ENCODE measurements at places on chromosomes 13 and 19.

GRCh38 chr19:31498781-31499180 is 149.5 kb upstream of the TSHZ3 start:
- DNase-seq: no peak

GRCh38 chr19:29170554-29170953 is 42.4 kb downstream of the UQCRFS1 start:
- DNase-seq: no peak

- DNase-seq: no peak
Observed at GRCh38 chr13:35292329-35292728, 184.2 kb downstream of the MAB21L1 start.

DNA sequence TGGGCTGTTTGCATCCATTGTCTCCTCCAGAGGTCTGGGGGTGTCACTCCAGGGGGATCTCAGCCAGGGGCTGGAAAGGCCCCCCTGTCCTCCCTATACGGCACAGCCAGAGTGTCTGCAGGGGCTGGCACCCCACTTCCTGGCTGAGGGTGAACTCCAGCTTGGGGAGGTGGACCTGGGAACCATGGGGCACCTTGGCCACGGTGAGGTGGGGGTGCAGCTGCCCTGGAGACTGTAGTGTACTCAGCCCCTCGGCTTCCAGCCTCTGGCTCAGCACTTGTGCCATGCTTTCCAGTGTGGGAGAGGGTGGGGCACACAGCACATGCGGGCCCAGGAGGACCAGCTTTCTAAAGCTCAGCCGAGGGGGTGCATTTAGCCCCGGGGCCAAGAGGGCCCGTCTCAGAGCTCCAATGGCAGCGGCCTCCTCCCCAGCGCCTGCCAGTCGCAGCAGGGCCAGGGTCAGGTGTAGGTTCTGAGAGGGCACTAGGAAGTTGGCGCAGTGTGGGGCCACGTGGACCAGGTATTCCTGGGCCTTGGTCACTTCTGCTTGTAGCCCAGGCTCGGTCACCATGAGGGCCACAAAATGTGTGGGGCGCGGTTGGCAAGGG is 1.4 kb downstream of the LENG9 start:
- DNase-seq: no peak

DNA sequence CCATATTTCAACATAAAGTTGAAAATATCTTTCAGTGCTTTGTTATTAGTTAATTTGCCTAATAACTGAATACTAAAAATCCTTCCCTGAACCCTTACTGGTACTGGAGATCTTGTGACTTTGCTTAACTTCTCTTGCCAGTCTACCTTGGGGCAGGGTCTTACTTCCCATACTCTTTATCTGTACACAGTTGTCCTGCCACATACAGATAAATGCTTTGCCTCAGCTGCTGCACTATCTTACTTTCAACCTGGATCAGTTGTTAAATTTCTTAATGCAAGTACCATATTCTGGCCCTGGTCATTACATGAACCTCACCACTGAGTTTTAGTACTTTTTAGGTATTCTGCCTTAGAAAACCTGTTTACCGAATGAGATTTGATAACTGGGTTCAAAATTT is 107.6 kb downstream of the PIBF1 start:
- no peak for DNase-seq

- DNase-seq: peak; percentile 29
Observed at GRCh38 chr13:22915442-22916082, 265.2 kb upstream of the SGCG start.

- DNase-seq: no peak
Observed at GRCh38 chr19:6533746-6534418, 3.1 kb downstream of the TNFSF9 start.

- DNase-seq: no peak
Observed at GRCh38 chr19:44647144-44647543, 3.4 kb downstream of the PVR start.

GRCh38 chr13:50104493-50104892 is 89.2 kb downstream of the KCNRG start:
- no peak for DNase-seq

DNA sequence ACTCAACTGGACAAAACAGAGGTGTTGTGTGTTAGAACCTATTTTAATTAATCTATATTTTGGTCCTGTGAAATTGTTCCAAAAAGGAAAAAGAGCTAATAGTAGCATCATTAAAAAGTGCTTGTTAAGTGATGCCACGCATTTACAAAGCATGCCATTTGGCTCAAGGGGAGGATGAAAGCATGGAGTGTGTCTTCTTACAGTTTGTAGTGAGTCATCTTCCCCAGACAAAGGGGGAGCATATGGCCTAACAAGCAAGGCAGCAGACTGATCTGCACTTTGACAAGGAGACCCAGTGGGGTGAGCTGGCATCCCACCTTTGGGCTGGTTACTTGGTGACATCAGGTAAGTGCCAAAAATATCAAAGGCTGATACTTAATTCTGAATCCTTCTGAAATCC is 297.0 kb downstream of the FGF9 start:
- DNase-seq: no peak

GRCh38 chr19:14091813-14092462 is 1.4 kb upstream of the SAMD1 start:
- DNase-seq: no peak

- DNase-seq: no peak
Observed at GRCh38 chr19:4403005-4403761, 743 bp downstream of the CHAF1A start.

GRCh38 chr19:16895467-16896145 is 6.8 kb downstream of the F2RL3 start:
- DNase-seq: no peak

- DNase-seq: no peak
Observed at GRCh38 chr13:41139296-41139966, 6.8 kb upstream of the KBTBD6 start.

GRCh38 chr19:34985249-34986022 is 14.7 kb upstream of the GRAMD1A start:
- no peak for DNase-seq

- DNase-seq: no peak
Observed at GRCh38 chr19:30034321-30034720, 92.3 kb downstream of the URI1 start.

- no peak for DNase-seq
Observed at GRCh38 chr13:107258599-107259187, 690.8 kb upstream of the ARGLU1 start.

DNA sequence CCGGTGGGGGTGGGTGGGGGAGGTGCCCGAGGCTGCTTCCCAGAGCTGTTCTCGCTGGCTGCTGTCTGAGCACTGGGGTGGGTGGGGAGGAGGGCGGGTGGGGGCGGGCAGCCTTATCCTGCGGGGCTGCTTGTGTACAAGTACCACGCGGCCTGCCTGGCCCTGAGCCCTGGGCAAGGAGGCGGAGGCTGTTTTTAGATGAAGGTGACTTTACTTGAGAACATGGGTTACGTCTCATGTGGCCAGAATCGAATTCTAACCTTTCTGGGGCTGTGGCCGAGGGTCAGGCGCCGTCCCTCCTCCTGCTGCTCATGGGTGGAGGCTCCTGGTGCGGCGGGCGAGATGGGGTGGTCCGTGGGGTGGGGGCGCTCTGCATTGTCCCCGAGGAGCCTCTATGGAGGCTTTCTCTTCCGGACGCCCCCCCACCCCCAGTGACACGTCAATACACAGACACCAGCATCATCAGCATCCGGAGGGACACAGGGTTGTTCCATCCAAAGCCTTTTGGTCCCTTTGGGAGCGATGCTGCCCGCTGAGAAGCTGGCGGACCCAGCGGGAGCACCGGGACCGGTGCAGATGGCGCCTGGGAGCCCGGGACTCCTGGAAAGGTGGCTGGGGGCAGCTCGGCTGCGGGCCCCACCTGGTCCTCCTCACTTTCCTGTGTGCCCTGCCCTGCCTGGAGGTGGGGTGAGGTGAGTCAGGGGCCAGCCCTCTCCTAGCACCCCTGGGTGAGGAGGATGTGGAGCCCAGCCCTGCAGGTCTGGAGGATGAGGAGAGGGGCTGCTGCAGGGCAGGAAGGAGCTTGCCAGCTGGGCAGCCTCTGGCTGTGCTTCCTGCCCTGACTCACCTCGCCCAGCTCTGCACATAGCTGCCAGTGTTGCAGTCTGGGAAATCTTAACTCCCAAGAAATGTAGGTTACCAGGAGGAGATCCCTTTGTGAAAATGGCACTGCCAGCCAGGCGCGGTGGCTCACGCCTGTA is 3.4 kb downstream of the BSG start:
- DNase-seq: peak; percentile 65
